ENCODE measurements at places on chromosomes 1 and 21.
A peak's percentile ranks its signal among the peaks of the same experiment; 100 is the strongest.

- peak; percentile 78 for DNase-seq
Observed at GRCh38 chr1:221667504-221667903, 74.4 kb downstream of the DUSP10 start.

DNA sequence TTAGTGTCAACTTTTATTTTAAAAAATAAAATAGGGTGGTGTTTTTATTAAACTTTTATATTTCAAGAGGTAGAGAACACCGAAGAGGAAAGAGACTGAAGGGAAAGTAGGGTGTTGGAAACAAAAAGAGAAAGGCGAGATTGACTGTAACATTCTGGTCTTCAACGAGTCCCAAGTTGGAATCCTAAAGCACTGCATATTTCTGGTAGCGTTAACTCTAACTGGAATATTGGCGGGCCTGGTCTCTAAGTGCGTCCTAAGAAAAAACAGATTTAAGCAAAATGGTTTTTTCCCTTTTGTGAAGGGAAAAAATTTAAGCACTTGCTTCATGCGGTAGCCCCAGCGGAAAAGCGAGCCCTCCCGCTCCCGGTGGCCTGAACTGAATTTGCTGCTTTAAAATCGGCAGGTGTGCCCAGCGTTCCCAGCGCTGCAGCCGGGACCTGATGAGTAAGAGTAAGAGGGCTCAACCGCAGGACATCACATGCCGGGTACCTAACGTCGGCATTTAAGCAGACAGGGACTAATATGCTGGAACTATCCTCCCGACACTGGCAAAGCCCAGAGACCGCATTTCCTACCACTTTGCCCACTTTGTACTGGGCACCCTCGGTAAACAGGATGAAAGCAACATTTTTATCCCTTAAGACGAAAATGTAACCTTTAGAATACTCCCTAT lies 30.5 kb upstream of the NFIA start:
- no peak for DNase-seq

- DNase-seq = no peak
Observed at GRCh38 chr1:222592171-222592570, 2.4 kb upstream of the TAF1A start.

DNA sequence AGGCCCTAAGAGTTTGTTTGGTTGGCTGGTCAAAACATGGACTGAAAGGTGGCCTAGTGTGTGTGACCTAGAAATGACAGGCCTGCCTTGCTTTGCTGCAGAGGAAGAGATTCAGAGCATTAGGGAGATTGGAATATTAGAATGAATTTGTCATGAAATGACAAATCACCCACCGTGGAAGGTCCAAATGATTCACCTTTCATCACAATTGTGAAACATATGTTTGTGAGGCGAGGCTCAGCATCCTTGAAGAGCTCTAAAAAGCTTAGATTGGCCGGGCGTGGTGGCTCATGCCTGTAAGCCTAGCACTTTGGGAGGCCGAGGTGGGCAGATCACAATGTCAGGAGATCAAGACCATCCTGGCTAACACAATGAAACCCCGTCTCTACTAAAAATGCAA lies 5.5 kb downstream of the LCE1B start:
- no peak for DNase-seq

DNA sequence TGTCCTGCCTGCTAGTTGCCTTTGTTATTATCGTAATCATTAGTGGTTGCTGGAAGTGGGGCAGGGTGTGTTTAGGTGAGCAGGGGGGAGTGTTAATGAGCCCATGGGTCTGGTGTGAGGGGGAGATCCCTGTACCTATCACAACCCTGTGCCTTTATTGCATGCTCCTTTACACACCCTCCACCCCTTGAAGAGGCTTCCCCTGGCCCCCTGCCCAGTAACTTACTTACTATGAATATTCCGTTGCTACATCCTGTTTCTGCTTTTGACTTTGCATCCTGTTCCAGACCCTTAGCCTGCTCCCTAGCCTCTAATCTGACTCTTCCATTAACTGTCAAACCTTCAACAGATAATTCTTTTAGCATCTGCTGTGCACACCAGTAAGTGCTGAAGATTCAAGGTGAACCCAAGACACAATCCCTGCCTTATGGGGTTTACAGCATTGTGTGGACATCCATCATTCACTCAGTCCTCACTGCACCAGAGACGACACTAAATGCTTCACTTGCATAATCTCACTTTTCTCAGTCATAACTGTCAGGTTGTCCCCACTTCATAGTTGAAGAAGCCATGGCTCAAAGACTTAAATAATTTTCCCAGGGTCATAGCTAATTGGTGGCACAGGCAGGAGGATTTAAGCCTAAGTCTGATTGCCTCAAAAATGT lies 47.9 kb downstream of the CDC7 start:
- DNase-seq = no peak

DNA sequence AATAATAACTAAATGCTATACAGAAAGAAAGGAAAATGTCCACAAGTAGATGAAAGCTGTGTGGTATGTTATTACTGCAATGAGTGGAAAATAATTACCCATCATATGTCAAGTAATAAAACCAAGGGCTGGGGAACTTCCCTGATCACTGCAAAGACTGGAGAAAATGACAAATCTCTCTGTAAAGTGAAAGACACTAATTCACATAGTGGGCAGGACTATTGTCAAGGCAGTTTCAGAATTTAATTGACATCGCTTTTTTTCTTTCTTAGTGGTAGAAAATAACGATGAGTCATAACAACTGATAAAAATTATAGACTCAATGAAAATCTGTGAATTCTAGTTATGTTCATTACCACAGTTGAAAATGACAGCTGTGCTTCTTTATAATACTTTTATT lies 153.7 kb upstream of the ST6GALNAC5 start:
- no peak for DNase-seq

DNA sequence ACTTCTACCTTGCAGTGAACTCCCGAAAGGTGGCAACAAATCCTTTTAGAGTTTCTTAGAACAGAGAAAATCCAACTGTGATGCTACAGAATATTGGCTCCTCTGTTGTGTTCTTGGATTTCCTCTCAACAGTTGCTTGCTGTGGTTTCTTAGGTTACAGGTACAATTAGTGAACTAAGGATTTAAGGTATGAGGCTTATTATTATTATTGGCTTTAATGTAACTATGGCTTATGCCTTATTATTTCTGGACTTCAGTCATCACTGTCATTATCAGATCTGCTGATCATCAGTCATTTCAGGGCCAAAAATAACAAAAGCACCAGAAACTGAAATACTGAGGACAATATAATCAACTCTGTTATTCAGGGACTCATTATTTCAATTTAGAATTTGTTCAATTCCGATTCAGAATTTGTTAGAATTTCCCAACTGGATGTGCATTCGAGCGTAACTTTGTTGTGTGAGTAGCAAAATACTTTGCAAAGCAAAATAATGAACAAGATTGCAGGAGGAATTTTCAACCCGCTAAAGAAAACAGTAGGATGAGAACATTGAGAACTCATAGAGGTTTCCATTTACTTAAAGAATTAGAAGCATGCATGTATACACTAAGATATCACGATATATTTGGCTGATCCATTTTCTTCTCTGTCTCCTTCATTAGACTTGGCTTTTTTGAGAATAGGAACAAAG lies 65.5 kb upstream of the AK4 start:
- DNase-seq = peak; percentile 68

GRCh38 chr1:22826604-22827580 lies 116.3 kb downstream of the EPHB2 start:
- no peak for DNase-seq

DNA sequence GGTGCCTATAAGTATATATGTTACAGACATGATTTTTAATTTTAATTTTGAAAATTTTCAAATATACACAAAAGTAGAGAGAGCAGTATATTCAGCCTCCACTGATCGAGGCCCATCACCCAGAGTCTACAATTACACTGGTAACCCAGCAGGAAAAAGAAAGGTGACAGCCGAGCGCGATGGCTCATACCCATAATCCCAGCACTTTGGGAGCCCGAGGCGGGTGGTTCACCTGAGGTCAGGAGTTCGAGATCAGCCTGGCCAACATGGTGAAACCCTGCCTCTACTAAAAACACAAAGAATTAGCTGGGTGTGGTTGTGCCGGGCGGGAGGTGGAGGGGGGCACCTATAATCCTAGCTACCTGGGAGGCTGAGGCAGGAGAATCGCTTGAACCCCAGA lies 1.4 kb downstream of the YBEY start:
- no peak for DNase-seq

GRCh38 chr1:34696981-34697380 lies 57.9 kb upstream of the GJB5 start:
- DNase-seq = no peak

GRCh38 chr1:87829360-87829759 lies 500.7 kb downstream of the LMO4 start:
- no peak for DNase-seq

- no peak for DNase-seq
Observed at GRCh38 chr1:74641161-74641560, 32.4 kb downstream of the ERICH3 start.

- DNase-seq = no peak
Observed at GRCh38 chr1:38052750-38053415, 6.3 kb upstream of the POU3F1 start.

DNA sequence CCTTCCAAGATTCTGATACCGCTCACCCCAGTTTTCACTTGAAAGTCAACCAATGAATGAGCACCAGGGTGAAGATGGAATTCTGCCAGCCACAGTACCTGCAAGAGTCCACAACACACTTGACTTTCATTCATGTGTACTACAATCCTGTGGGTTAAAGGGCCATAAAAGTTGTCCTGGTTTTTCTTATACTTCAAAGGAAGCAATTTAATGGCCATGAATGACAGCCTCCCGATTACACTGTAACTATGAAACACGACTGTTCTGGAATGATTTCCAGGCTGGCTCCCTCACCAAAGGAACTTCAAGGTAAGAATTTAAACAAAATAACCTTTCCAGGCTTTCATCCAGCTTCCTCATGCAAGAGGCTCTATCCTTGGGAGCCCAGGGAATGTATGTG lies 502.8 kb downstream of the SMYD3 start:
- DNase-seq = no peak

DNA sequence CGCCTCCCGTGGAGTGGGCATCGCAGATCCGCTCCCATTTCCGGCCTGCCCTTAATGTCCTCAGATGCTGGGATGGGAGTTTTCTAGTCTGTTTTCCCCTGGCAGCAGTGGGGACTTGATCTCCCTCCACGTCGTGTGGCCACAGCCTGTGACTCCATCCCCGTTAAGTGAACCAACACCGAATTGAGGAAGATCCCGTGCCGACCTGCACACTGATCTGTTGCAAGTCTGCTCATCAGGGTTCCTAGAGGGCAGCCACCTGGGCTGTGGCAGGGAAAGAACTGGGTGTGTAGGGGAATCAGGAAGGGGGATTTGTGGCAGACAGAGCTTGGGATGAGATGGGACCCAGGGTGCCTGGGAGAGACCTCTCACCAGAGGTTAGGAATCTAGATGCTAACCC lies 23.3 kb upstream of the CDK18 start:
- no peak for DNase-seq

GRCh38 chr1:36482724-36483388 lies at the start of gene CSF3R:
CSF3R (minus strand) TSS chr1:36482913; CDS start chr1:36479496, 3,417 bp downstream.
- DNase-seq = peak; percentile 43

DNA sequence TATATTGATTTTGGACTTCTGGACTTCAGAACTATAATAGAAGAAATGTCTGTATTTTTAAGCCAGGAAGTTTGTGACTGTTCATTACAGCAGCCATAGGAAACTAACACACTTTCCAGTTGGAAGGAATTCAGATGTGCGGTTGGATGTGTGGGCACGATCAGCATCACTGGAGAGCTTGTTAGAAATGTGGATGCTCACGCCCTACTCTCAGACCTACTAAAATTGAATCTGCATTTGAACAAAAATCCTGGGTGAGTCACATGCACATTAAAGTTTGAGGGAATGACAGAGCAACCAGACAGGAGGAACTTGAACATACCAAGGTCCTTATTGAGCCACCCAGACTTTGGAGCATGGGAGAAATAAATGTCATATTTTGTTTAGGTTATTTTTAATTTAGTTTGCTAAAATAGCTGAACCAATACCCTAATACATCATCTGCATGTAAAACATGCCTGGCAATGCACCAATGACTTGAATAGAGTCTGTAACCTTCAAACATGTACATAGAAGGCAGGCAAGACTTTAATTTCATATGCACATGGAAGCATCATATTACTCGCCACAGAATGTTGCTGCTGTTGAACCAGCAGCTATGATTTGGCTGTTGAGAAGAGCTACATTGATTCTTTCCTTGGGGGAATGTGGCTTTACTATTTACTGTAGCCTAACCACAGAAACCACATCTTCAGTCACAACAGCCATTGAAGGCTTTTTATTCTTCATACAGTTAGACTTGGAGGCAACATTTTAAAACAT lies 346.2 kb downstream of the BARHL2 start:
- peak; percentile 1 for DNase-seq

- DNase-seq = no peak
Observed at GRCh38 chr1:170063109-170063826, 11.2 kb downstream of the KIFAP3 start.

DNA sequence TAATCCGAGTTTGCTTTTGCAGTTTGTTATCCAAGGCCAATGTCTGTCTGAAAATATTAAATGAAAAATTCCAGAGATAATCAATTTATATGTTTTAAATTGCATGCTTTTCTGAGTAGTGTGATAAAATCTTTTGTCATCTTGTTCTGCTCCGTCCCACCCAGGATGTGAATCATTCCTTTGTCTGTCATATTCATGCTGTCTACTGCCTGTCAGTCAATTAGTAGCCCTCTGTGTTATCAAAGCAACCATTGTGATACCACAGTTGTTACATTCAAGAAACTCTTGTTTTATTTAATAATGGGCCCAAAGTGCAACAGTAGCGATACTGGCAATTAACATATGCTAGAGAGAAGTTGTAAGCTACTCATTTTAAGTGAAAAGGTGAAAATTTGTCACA lies 819.3 kb downstream of the BRINP3 start:
- no peak for DNase-seq

- no peak for DNase-seq
Observed at GRCh38 chr1:168403140-168403539, 122.5 kb downstream of the TBX19 start.

DNA sequence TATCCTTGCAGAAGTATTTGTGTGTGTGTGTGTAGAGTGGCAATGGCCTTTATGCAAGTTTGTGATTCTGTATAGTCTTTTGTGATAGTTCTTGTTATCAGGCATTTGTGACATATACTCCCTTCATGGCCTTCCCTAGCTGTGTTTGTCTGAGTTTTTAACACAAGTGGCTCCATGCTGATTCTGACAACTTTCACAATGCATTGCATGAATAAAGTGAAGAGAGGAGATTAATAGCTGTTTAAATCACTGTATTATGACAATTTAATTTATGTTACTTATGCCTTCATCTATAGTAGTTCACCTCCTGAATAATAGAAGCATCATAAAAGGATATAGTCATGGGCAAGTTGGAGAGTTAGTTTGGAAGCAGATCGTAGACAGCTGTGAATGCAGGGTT lies 17.2 kb upstream of the MCOLN3 start:
- no peak for DNase-seq

Data from adipocyte (in vitro differentiated cells).